ENCODE measurements at places on chromosomes 7 and 10.

GRCh38 chr10:42960491-42960990 lies 116.3 kb upstream of the RET start:
- DNase-seq, result no peak

- peak; percentile 78 for DNase-seq
Measured at GRCh38 chr7:151925446-151926335, 30.6 kb upstream of the GALNTL5 start.

- DNase-seq, result no peak
Measured at GRCh38 chr7:42389697-42390096, 152.7 kb upstream of the GLI3 start.

GRCh38 chr10:46253076-46254006 lies 33.5 kb upstream of the ANTXRL start:
- no peak for DNase-seq

GRCh38 chr7:74362266-74362665 lies 73.1 kb downstream of the CLIP2 start:
- DNase-seq, result no peak
